ENCODE measurements at places on chromosomes 5 and 9.

DNA sequence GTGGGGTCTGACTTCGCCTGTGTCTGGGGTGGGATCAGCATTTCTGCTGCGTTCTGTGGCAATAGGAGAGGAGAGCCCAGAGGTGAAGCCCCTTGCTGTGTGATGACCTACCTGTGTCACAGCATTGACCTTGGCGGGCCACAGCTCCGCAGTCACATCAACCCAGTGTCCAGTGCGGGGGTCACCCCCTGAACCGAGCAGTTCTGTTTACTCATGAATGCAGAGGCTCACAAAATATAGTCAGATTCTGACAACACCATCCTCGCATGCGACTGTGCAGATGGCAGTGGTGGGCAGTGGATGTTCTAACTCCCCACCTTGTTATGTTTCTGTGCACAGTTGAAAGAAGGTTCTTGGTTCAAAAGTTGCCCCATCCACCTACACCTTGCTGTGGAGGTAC, 100.1 kb downstream of the ADAMTS16 start:
- no peak for DNase-seq

GRCh38 chr9:18821788-18822187, 211.2 kb downstream of the SAXO1 start:
- DNase-seq = no peak

DNA sequence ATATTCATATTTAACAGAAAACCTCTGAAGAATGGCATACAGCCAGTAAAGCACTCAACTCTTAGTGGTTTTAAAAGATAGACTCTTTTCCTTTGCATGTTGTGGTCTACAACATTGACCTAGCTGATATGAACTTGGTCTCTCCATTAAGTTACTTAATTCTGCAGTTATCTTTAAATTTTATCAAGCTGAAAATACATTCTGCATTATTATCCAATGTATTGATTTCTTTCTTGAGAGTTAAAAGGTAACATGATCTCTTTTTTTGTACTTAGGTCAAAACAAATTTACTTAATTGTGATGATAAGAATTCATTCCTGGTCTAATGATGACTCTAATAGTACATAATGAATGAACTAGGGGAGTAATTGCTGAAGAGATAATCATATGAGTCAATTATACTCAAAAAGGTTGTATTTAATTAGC, 132.9 kb downstream of the STARD4 start:
- no peak for DNase-seq

GRCh38 chr9:215631-216155, 1.0 kb downstream of the DOCK8 start:
- no peak for DNase-seq

All from stimulated activated CD8-positive, alpha-beta memory T cell treated with anti-CD3 and anti-CD28 coated beads, Interleukin-15, amount 100 ng/mL, for 48 hours (primary cell).